ENCODE measurements at places on chromosomes 2 and 18. TPM values are rescaled to one million over a fixed set of nuclear protein-coding genes. Genes with fewer than 3 reads are reported as not detected.

- DNase-seq: no peak
- H3K4me3 ChIP-seq: no peak overlapping the region
- H3K27me3 ChIP-seq: no peaks in the 10 kb centered on the region
- H3K27ac ChIP-seq: no peak overlapping the region
Measured at GRCh38 chr2:234267534-234267933, 217.0 kb downstream of the SPP2 start.

CAPN13 gene
- total RNA-seq: 25.5 TPM

DNA sequence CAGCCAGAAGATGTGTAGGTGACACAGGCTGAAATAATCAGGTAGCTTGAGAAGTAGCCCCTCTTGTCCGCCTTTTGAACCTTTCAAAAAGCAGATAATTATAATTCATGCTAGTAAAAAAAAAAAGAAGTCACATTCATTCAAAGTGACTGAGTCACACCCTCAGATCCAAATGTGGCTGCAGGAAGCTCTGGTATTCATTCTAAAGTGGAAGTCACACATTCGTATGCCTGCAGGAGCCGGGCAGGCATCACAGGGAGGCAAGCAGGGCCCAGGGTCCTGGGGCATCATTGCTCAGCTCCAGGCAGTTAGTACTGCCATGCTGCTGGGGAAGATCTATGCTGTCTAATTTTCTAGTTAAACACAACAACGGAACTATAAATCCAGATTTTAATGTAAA, 21.7 kb upstream of the RAB11FIP5 start:
- H3K27ac ChIP-seq: no peak overlapping the region
- H3K36me3 ChIP-seq: no peaks in the 10 kb centered on the region
- no peak for DNase-seq

MOCOS gene
- 6.8 TPM for total RNA-seq

ABCG8 gene
- 0.12 TPM for total RNA-seq

All from colonic mucosa (tissue), 4 donors.